Activated CD4-positive, alpha-beta T cell treated with anti-CD3 and anti-CD28 coated beads, Interleukin-2, amount 50 U/mL, for 4 hours (primary cell): ENCODE measurements at places on chromosomes 3 and 15.

DNA sequence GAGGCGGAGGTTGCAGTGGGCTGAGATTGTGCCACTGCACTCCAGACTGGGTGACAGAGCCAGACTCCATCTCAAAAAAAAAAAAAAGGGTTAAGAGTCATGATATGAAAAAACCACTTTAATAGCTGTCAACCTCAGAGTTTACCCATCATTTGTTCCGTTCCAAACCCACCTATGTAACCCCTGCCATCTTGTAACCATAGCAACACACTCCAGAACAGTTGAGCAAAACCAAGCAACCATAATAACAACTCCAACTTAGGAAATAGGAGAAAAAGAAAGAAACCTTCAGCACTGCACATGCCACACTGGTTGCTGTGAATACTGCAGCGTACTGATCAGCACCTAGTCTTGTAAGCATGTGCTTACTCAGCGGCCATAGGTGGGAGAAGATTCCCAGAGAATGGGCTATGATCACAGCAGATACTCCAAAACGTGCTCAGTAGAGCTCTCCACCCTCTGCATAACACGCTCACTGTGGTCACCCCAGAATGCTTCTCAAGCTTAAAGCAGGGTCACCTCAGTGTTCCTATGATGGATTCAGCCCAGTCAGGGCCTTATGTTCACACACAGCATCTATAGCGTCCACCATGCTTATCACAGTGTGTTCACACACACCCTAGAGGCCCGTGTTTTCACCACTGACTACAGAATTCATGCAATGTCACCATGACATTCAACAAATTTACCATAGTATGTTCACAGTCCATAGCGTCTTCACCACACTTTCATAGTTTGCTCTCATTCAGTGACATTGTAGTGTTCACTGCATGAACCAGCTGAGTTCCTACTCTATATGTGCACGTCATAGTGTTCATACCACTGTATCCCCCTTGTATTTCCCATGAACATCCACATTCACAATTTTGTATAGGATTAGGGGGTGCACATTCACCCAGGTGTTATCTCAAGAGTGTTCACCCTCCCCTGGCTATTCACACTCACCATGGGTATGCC lies 6.5 kb upstream of the CILP start:
- no peak for DNase-seq

DNA sequence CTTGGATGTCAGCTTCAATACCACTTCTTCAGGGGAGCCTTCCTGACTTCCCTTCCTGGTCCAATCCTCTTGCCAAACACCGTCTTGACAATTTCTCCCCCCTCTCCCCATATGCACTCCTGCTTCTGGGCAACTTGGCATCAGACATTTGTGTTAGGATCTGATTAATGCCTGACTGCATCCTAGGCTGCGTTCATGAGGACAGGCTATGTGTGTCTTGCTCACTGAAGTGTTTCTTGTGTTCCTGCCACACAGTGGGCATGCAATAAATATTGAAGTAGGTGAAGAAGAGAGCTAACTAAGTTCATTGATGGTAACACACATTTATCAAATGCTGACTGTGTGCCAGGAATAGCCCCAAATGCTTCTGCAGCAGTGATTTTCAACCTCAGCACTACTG lies 36.4 kb upstream of the WNT5A start:
- DNase-seq: no peak

DNA sequence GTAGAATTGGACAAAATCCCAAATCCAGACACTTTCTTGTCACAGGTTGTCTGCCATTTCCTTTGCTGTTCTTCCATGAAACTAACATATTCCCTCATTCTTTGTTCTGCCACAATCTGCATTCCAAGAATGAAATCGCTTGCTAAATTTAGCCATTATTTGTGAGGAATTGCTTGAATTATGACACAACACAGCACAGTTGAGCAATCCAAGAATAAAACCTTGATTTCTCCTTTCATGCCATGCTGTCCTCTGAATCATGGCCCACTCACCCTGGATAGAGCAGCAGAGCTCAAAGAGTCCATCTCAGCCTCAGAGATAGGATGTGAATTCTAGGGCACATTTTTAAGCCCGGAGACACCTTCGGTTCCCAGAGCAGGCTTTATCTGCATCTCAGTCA lies 35.2 kb upstream of the GREM1 start:
- DNase-seq: no peak

DNA sequence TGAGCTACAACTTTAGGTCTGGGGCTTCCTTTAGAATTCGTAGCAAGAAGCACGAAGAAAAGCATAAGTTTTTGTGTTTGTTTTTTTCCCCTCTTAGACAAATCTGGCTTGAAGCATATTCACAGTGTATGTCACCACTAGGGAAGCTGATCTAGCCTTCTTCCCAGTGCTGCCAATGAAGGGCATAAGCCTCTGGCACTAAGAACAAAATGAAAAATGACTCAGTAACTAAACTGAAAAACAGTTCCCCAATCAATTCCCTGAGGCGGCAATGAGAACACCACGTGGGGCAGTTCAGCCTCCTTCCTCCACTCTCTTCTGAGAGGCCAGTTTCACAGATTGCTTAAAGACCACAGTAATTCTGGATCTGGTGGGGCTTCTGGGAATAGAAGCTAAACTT lies 338.1 kb downstream of the GAP43 start:
- no peak for DNase-seq

- DNase-seq: no peak
These were observed 72.8 kb upstream of the ICE2 start for GRCh38 chr15:60551781-60552161.

GRCh38 chr3:18946524-18946923 lies 201.8 kb upstream of the KCNH8 start:
- no peak for DNase-seq

DNA sequence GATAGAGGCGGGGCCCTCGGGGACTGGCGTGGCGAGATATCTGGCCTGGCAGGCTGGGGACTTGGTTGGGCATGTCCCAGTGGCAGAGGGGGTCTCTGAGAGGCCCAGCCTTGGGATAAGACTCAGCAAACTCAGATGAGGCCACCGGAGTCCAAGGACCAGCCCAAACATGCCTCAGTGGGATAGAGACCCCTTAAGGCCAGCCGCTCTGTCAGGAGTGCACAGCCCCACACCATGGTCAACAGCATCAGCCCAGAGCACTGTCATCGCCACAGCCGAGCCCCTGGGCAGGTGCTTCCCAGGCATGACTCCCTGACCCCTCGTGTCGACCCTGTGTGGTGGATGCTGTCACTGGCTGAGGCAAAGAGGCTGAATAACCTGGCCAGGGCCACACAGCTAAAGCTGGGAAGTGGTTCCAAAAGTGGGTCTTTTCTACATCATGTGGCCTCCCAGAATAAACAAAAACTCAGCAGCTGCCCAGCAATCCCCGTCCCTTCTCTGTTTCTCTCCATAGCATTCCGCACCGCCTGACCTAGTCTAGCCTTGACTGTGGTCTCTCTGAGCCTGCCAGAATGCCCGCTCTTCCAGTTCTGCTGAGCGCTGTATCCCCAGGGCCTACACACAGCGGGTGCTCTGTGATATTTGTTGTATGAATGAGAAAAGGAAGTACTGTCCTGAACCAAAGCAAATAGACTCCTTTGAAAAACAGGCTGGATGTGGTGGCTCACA lies 15.1 kb downstream of the CTSH start:
- DNase-seq: no peak

- no peak for DNase-seq
These were observed 618.6 kb downstream of the NLGN1 start for GRCh38 chr3:174016186-174016585.

DNA sequence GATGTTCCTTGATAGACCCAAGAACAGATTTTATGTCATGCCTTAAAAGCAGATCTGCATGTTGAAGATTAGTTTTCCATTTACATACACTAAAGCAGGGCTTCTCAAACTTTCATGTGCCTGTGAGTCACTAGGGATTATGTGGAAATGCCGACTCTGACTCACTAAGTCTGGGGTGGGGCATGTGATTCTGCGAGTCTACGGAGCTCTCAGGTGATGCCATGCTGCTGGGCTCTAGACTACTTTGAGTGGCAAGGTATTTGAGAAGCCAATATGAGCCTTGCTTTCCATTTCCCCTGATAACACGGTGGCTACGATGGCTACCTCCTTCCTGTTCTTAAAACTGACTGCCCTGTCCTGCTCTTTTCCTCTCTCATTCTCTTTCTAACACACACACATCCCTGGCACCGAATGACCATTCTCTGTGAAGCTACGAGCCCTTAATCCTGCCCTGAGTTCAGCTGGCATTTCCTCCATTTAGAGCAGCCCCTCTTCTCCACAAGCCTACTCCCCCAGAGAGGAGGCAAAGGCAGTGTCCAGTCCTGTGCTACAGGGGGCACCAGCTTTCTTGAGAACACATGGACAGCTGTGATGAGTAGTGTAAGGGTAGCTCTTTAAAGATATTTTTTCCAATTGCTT lies 39.7 kb upstream of the PYGO1 start:
- DNase-seq: no peak

DNA sequence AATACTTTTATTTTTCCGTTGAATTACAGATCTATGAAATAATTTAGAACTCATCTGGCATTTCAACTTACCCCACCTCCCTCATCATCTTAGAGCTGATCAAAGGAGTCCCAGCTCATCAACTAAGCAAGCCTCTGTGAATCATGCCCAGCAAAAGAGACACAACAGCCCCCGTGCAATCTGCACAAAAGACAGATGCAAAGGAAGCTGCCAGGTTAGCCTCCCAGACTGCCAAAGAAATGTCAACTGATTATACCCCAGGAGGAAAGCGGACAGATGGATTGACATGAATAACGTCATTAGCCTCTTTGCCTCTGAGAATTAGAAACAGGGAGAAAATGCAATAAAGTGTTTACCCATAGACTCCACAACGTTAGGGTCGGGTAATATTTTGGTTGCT lies 75.0 kb downstream of the GABRB3 start:
- DNase-seq: no peak

DNA sequence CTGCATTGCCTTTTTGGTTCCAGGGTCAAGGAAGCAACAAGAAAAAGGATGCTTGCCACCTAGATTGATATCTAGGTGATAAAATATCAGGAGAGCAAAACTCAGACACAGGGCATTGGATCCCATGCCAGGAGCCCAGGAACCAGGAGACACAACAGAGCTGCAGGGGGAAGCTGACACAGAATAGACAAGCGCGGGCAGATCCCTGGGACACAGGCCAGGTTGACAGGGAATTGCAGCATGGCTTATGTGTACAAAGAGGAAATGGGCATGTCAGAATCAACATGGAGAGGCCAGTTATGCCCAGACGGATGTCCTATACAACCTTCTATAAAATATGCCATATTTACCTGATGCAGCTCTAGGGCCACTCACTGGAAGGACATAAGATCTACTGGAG lies 84.2 kb downstream of the SEMA6D start:
- DNase-seq: no peak

- DNase-seq: no peak
These were observed 10.6 kb downstream of the MAPKAPK3 start for GRCh38 chr3:50627407-50628051.

GRCh38 chr3:143208976-143209714 lies 89.6 kb downstream of the CHST2 start:
- DNase-seq: no peak

DNA sequence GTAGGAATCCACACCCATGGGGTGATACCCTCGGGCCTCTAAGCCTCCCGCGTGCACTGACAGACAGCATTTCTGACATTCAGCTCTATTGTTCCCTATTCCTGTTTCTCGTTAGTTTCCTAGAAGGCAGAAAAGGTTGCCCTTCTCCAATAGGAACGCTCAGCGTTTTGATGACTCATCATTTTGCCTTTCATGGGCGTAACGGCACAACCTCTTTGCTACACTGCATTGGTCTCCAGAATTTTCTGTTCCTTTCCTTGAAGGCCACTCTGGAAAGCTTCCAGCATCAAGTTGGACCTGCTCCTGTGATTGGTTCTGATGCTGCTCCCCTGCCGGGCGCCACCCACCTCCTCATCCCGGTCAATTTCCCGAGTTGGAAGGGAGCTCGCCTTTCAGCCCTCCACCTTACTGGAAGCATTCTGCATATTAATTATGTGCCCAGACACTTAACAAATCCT lies 13.0 kb upstream of the TNK2 start:
- no peak for DNase-seq

GRCh38 chr3:16419640-16420241 lies 93.8 kb downstream of the RFTN1 start:
- no peak for DNase-seq

- no peak for DNase-seq
These were observed 19.2 kb downstream of the PLD1 start for GRCh38 chr3:171790898-171791691.

DNA sequence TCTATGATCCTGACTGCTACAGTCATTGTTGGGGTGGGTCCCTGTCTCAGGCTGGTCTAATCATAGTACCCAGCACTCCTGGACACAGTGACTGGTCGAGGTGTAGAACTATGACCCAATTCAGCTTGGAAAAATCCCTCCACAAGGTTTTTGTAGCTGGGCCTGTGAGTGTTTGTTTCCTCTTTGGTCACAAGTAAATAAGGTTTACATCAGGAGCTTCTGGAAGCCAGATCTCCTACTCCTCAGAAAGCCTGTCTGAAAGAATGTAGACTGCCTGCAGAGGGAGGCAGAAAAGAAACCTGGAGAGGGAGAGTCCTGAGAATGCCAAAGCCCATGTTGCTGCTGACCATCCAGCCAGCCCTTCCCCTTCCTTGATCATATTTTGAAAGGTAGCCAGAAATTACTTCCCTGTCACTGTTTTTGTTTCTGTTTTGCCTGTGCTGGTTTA lies 123.2 kb downstream of the RAP2B start:
- no peak for DNase-seq

DNA sequence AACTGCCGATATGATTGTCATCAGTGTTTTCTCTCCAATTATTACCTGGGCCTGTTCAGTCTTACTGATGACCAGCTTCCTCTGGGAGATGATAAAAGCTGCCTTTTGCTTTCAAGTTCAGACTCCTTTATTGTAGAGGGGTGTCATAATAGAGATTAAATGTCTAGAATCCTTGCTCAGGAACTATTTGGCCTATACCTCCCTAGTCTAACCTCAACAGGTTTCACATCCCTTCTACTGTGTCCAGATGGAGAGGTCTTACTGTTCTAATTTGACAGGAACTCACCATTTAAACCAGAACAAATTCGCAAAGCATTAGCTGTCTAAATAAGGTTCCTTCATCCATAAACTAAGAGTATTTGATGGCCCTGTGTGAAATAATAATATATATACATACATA lies 88.0 kb downstream of the BCHE start:
- DNase-seq: no peak

GRCh38 chr15:96171853-96172296 lies 158.6 kb upstream of the NR2F2 start:
- no peak for DNase-seq

- no peak for DNase-seq
These were observed 185.2 kb downstream of the GHSR start for GRCh38 chr3:172262991-172263608.

DNA sequence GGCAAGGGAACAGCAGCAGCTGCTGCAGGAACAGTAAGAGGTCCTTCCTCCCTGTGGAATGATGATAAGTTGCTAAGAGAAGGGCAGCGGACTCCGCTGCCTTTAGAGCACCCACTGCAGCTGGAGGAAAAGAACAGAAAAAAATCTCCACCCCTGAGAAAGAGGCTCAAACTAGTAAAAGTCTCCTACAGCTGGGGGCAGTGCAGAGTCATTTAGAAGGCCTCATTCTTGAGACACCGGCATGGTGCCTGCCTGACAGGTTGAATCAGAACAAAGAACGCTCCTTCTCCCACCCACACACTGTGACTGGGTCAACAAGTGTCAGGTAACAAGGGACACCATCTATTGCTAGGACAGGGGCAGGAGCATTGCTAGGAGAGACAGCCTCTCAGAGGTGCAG lies 188.4 kb downstream of the ABHD5 start:
- DNase-seq: no peak

- DNase-seq: no peak
These were observed 630 bp downstream of the LXN start for GRCh38 chr3:158671821-158672214.
